Right lung (tissue), 10 donors: ENCODE measurements at places on chromosomes 2 and 18.

GRCh38 chr2:217330647-217331046 is 470.8 kb upstream of the TNP1 start:
- DNase-seq, result no peak

DNA sequence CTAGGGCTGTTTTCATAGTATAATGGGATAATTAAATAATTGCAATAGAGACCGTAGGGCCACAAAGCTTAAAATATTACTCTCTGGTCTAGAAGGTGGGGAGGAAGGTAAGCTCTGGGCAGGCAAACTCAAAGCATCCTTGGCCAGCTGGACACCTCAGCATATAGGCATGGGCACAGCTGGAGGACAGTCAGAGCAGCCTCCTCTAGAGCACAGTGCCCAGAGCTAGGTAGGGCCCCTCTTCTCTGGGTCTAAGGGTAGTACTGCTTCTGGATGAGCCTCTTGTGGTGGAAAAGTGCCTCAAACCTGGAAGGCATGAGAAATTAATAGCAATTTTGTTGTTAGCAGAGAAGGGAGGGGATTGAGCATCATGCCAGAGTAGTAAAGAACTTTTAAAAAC is 291.3 kb upstream of the FBXO11 start:
- DNase-seq, result no peak

DNA sequence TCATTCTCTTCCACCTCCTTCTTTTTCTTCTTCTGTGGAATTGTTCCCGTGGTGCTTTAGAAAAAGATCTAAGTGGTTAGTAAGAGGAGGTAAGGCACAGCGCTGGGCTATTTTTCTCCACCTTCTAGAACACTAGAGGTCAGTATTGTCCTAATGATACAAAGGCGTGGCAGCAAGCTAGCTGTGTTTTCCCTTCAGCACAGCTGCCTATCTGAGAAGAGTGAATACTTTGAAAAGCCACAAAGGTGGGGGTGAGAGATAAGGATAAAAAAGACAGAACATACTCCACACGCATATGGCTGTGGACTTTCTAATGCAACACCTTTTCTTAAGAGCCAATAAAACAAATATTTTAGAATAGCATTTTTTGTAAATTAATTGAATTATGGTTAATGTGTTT is 2.1 kb downstream of the CNTNAP5 start:
- DNase-seq, result peak; percentile 17

DNA sequence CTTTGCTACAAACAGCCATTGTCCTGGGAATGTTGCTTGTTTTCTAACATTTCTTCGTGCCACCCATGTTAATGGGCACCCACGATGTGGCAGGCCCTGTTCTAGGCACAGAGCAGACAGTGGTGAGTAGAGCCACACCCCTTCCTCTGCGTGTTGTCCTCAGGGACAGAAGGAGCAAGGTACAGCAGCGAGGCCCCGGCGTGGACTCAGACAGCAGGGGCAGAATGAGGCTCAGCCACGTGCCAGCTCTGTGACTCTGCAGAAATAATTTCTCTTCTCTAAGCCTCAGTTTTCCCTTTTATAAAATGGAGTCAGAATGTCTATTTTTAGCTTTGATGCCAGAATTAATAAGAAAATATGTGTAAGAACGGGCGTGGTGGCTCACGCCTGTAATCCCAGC is 401.7 kb downstream of the TSN start:
- DNase-seq, result no peak

DNA sequence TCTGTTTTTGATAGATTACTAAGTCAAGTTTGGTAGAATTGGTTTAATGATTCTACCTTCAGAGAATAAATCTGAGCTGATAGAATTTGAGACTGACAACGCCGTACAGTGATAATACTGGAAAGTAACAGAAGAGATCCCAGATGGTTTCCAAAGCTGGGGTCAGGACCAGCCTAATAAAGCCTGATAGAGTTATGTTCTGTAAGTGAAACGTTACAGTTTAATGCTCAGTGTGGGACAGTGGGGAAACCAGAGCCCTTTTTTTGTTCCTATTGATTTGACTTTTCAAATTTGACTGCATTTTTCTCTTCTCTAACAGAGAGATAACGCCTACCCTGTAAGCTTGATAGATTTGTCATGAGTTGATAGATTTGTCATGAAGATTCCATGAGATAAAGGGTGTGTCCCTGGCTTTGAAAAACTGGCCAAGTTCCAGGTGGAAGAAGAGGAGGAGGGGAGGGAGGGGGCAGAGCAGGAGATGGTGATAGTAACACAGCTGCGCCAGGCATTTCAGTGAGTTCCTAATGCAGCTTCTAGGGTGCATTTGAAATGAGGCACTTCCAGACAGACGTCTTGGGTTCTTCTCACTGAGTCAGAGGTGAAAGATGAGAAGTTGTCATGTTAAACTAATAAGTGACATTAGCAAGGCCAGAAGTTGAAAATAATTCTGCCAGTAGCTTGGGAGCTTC is 65.1 kb downstream of the CERS6 start:
- peak; percentile 8 for DNase-seq

DNA sequence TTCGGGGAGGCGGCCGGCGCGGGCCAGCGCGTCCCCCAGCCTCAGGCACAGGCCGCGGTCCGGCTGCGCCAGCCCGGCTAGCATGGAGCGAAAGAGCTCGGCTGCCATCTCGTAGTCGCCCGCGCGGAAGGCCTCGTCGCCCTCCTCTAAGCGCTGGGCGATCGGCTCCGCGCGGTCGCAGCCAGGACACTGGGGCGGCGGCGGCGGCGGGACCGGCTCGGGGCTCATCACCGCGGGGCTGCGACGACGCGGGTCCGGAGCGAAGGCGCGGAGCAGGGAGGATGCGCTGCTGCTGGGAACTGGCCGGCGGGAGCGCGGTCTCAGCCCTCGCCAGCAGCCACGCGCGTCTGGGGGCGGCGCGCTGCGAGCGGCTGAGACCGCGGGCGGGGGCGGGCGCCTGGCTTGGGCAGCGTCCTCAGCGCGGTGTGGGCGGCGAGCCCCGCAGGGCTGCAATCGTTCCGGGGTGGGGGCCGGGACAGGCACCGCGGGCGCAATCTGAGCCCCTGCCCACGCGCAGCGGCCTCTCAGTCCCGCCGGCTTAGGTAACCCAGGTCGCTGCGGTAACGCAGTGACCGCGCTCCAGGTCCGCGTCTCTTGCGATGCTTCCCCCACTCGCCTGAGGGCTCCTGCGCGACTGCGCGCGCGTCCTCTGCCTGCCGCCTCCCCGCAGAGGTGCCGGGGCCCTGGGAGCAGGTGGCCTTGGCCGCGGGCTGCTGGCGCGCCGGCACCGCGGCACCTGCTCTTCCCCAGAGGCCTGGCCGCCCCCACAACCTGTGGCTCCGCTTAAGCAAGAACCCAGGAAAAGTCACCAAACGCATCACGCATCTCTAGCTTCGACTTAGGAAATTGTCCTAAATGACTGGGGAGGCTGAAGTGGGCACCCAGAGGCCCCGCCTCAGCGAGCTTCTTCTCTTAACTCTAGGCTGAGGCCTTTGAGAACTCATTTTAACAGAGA is at the start of gene LONRF2:
TSS of gene LONRF2 (minus strand) at position 636 of the 955 bp plus-strand sequence. CDS start at position 228, 408 bp downstream.
- no peak for DNase-seq

GRCh38 chr2:128808462-128809258 is 490.0 kb upstream of the HS6ST1 start:
- DNase-seq, result no peak

GRCh38 chr2:43133708-43134570 is 92.5 kb downstream of the ZFP36L2 start:
- no peak for DNase-seq

GRCh38 chr18:1019191-1019590 is 114.5 kb downstream of the ADCYAP1 start:
- no peak for DNase-seq

- no peak for DNase-seq
Measured at GRCh38 chr2:25517701-25518100, 155.7 kb downstream of the DTNB start.

- no peak for DNase-seq
Measured at GRCh38 chr2:177322801-177323261, 58.3 kb upstream of the NFE2L2 start.

DNA sequence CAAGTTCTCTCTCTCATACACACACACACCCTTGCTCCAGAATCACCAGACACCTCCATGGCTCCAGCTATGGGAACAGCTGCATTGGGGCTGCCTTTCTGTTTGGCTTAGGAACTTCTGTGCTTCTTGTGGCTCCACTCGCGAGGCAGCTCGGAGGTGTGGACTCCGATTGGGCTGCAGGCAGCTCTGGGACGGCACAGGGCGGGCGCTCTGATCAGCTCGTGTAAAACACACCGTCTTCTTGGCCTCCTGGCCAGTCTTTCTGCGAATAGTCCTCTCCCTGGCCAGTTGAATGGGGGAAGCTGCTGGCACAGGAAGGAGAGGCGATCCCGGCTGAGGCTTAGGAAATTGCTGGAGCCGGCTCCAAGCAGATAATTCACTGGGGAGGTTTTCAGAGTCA is 22.4 kb downstream of the FOSL2 start:
- DNase-seq, result no peak

- no peak for DNase-seq
Measured at GRCh38 chr18:70421471-70422390, 132.9 kb downstream of the SOCS6 start.

DNA sequence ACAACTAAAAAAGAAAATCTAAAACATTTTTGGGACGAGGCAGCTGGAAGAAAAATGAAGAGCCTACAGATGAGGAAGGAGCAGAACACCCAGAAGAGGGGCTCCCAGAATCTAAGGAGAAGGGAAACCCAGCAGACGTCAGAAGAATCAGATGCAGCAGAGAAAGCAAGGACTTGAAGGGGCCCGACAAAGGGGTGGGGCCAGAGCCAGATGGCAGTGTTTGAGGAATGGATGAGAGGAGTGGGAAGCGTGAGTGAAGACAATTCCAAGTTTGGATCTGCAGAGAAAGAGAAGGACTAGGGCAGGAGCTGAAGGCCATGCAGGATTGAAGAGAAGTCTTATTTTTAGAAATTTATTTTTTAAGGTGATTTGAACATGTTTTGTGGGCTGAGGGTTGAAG is 19.3 kb downstream of the PTMA start:
- no peak for DNase-seq

DNA sequence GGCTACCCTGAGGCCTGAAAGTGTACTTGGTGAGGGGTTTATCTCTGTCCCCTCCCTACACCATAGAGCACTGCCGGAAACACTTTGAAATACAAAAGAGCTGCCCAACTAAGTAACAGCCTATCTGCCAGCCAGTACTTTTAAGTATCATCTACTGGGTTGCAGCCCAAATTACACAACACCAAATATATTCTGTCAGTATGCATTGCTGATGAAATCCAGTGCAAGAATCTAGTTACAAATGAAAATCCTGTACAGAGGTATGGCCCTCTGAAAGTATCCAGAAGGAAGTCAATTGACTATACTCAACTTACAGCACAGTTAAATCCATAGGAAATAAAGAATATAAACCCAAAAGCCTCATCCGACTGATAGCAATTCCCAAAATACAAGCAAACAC is 280.8 kb downstream of the CCDC85A start:
- no peak for DNase-seq

- DNase-seq, result no peak
Measured at GRCh38 chr2:236353594-236353942, 89.4 kb upstream of the ASB18 start.

GRCh38 chr18:77131100-77131651 is 1.4 kb downstream of the MBP start:
- DNase-seq, result no peak

DNA sequence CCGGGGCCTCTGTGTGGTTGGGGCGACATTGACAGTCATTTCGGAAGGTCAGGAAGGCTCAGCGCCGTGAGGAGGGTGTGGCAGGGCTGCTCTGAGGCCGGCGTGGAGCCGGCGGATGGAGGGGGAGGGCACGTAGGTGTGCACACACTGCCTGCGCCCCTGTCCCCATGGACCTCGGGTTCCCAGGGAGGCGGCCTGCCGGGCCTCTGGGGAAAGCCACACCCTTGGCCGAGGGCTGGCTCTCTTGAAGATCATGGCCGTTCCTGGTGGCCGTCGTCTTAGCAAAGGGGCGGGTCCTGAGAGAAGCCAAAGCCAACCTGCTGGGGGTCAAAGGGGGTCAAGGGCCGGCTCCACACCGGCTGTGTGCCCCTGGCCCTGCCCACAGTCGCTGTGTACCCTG is 11.9 kb downstream of the GPC1 start:
- DNase-seq, result no peak

DNA sequence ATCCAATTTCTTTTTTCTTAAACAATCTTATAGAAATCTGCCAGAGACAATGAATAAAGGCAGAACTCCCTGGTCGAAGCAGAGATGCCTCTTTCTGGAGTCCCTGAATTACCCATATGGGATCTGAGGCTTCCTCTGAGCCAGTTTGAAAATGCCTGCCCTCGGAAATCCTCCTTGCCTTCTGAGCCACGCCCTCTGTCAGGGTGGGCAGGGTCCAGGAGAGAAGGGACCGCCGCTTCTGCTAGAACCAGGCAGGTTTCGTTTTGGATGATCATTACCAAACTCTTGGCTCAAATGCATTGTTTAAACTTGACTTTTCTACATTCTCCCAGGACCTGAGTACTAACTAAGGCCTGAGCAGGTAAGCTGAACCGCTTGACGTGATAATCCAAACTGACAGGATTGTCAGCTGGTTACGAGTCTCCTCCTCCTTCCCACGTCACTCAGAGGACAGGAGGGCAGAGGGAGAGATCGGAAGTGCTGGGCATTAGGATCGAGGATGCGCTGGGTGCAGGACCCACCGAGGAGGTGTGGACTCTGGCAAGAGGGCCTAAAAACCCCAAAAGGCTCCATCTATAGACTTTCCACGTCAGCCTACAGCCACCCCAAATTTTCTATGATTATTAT is 128.4 kb downstream of the KLHL29 start:
- DNase-seq, result no peak

GRCh38 chr2:10931710-10932255 is 20.0 kb downstream of the KCNF1 start:
- no peak for DNase-seq

GRCh38 chr2:10887476-10887875 is 24.3 kb upstream of the KCNF1 start:
- DNase-seq, result no peak

DNA sequence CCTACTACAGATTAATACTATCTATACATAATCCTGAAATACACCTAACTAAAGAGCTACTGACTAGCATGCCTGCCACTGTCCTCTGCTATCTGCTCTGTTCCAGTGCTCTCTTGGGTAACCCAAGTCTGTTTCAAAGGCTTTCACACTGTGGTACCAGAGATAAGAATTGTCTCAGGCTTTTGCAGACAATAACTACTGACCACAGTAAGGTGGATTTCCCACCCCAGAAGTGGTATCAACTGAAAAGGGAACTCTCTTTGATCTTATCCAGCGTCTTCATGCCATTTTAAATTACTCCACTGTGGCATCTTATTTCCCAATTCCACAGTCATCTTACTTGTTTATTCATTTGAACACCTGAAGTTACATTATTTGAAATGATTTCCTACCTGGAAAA is 190.2 kb downstream of the IKZF2 start:
- DNase-seq, result no peak
